ENCODE measurements at places on chromosomes 11 and 22.

GRCh38 chr11:2742611-2743426, 43.0 kb upstream of the KCNQ1OT1 start:
- H3K36me3 ChIP-seq = no peaks in the 10 kb centered on the region
- H3K27me3 ChIP-seq = no peaks in the 10 kb centered on the region

GRCh38 chr11:23540101-23540561, 679.9 kb upstream of the CCDC179 start:
- H3K4me1 ChIP-seq = peaks cover 3% of the 10 kb centered on the region
- H3K4me3 ChIP-seq = no peak overlapping the region
- no peaks in the 10 kb centered on the region for H3K36me3 ChIP-seq
- peak; percentile 12 for DNase-seq
- peaks cover 5% of the 10 kb centered on the region for H3K27me3 ChIP-seq
- no peak overlapping the region for H3K27ac ChIP-seq

DNA sequence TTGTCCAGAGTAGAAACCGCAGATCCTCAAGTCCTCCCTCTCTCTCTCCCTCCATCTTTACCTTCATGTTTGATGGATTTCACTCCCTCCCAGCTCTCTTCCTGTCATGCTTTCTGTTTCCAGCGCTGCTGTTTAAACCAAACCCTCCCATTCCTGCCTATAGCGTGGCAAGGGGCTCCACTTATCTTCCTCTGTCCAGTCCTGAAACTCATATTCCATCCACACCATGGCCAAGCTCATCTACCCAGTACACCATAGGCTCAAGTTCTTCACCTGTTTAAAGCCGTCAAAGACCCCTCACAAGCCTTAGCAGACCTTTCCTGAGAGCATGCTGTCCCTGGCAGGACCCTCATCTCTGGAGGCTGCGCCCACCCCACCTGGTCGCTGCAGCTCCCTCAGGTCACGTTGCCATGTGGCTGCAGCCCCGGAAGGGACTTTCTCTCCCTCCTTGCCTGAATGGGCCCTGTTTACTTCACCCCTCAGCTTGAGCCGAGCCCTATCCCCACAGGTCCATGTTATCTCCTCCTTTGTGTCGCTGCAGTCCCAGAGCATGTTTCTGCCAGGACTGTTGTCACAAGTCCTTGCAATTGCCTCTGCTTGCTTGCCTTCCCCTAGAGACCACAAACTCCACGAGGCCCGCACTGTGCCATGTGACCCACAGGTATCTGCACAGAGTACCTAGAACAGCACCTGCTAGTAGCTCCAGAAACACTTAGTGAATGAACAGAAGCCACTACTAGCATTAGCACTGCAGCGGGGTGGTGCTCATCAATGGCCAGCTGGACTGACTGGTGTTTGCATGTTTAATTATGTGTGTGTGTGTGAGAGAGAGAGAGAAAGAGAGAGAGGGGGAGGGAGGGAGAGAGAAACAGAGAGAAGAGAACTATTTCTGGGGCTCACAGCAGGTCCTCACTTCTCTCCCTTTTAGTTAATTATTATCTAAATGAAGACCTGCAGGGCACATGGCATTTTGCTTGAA, 149.4 kb upstream of the SNX19 start:
- no peaks in the 10 kb centered on the region for H3K36me3 ChIP-seq
- no peak overlapping the region for H3K27ac ChIP-seq
- no peak for DNase-seq
- peaks cover 13% of the 10 kb centered on the region for H3K4me1 ChIP-seq
- H3K4me3 ChIP-seq = no peak overlapping the region
- H3K27me3 ChIP-seq = no peaks in the 10 kb centered on the region

DNA sequence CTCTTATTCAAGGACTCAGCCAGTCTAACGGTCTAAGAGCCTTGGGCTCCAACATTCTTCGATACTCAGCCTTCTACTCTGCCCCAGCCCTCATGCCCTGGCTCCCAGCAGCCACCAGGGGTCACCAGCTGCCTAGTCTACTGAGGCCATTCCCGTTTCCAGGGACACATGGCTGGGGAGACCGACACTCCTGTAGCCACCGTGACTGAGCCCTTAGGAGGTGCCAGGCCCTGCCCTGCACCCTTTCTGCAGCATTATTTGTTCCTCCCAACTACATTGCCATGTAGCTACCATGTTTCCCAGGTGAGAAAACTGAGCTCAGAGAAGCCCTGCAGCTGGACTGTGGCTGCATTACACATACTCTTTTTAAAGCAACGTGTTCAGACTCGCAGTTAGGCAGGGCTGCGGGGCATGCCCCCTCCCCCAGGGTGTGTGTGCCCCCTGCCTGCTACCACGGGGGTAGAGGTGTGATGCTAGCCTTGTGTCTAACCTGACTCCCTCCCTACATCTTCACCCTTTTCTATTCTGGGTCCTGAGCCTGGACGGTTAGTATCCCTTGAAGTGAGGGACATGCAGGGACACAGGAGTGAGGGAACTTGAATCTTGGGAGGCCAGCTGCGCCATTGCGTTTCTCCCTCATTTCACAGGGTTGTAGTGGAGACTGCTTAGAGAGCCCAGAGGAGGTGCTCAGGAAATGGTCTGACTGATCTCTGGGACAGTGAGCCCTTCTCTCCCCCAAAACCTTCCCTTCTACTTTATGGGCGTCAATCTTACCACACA, 17.5 kb downstream of the ATG16L2 start:
- peak overlapping the region; percentile 83 for H3K27ac ChIP-seq
- peaks cover 3% of the 10 kb centered on the region for H3K27me3 ChIP-seq
- H3K4me1 ChIP-seq = peaks cover 9% of the 10 kb centered on the region
- peak overlapping the region; percentile 21 for H3K4me3 ChIP-seq

DNA sequence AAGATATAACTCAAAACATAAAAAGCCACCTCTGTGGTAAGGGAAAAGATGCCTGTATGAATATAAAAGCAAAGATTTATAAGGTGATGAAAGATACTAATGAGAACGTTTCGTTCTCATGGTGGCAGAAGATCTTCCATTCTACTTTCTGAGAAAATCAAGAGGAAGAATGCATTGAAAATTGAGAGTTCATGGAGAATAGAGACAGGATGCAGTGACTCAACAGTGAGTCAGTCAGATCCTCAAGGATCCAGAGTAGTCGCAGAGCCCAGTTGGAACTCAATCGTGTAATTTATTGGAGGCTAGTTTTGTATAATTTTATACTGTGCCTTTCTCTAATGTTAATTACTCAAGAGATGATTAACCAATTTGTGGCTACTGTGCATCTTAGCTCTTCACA, 73.3 kb downstream of the ENTHD1 start:
- no peak overlapping the region for H3K4me3 ChIP-seq
- H3K27me3 ChIP-seq = peaks cover 30% of the 10 kb centered on the region
- DNase-seq = no peak
- H3K4me1 ChIP-seq = no peaks in the 10 kb centered on the region
- no peaks in the 10 kb centered on the region for H3K36me3 ChIP-seq

DNA sequence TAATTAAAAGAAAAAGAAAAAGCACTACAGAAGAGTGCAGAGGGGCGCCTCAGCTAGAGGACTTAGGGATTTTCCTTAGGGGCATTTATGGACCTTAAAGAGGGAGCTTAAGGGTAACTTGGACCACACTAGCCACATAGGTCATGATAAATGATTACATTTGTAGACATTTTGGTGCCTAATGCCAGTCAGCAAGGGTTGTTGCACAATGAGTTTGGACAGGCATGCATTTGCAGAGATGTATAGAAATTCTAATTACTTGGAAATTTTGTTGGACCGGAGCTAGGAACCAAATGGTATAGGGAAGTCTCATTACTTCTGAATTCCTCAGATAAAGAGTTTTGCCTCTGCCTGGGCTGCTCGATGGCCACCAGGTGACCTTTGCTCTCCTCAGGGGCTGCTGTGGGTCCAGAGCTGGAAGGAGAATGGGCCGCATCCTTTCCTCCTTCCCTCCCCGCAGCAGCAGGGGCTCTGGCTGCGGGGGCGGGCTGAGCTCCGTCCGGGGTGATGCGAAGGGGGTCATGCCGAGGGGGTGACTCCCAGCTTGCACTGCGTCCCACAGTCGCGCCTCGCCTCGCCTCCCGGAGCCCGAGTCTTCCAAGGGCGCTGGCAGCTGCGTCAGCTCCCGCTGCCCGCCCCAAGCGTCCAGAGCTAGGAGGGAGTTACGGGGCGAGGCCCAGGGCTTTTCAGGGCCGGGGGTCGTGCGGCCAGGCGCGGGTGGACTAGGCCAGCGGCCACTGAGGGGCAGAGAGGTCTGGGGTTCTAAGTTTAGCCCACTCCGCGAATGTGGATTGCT, 20.3 kb upstream of the MALAT1 start:
- H3K36me3 ChIP-seq = no peaks in the 10 kb centered on the region
- H3K27me3 ChIP-seq = no peaks in the 10 kb centered on the region
- peaks cover 44% of the 10 kb centered on the region for H3K4me1 ChIP-seq
- DNase-seq = no peak
- H3K4me3 ChIP-seq = peak overlapping the region; percentile 81

GRCh38 chr11:94613120-94613519, 46.0 kb downstream of the PIWIL4 start:
- H3K36me3 ChIP-seq = peaks cover 24% of the 10 kb centered on the region
- no peaks in the 10 kb centered on the region for H3K27me3 ChIP-seq
- no peaks in the 10 kb centered on the region for H3K4me1 ChIP-seq
- no peak overlapping the region for H3K4me3 ChIP-seq
- no peak overlapping the region for H3K27ac ChIP-seq

DNA sequence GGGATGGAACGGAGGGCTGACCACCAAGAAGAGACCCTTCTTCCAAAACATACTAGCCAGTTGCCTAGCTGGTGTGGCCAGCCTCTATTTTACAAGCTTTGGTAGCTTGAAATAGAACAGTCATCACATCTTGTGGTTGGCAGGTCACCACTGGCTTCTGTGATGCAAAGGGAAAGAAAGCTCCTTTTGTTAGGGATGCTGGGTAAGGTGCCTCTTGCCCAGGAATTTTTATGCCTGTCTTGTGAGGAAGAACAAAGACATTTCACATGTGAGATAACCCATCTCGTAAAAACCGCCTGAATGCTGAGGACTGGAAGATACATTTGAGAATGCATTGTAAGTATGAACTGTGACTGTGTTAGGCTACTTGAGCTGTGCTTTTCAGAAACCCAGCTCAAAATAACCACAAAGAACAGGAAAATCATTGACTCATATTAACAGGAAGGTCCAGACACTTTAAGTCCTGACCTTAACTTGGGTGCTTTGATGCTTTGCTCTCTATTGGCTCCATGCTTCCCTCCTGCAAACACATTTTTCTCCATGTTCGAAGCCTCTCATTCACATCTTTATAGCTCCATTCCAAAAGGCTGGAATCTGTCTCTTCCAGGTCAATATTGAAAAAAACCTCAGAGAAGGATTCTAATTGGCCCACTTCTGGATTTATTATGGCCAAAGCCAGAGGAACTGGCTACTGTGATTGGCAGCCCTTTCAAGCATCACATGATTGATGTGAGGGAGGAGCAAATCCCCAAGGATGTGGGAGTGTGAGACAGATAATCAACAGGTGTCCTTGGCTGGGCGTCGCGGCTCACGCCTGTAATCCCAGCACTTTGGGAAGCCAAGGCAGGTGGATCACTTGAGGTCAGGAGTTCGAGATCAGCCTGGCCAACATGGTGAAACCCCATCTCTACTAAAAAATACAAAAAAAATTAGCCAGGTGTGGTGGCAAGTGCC, 53.9 kb downstream of the MICAL2 start:
- H3K36me3 ChIP-seq = no peaks in the 10 kb centered on the region
- no peaks in the 10 kb centered on the region for H3K27me3 ChIP-seq
- peaks cover 14% of the 10 kb centered on the region for H3K4me1 ChIP-seq
- H3K27ac ChIP-seq = no peak overlapping the region

DNA sequence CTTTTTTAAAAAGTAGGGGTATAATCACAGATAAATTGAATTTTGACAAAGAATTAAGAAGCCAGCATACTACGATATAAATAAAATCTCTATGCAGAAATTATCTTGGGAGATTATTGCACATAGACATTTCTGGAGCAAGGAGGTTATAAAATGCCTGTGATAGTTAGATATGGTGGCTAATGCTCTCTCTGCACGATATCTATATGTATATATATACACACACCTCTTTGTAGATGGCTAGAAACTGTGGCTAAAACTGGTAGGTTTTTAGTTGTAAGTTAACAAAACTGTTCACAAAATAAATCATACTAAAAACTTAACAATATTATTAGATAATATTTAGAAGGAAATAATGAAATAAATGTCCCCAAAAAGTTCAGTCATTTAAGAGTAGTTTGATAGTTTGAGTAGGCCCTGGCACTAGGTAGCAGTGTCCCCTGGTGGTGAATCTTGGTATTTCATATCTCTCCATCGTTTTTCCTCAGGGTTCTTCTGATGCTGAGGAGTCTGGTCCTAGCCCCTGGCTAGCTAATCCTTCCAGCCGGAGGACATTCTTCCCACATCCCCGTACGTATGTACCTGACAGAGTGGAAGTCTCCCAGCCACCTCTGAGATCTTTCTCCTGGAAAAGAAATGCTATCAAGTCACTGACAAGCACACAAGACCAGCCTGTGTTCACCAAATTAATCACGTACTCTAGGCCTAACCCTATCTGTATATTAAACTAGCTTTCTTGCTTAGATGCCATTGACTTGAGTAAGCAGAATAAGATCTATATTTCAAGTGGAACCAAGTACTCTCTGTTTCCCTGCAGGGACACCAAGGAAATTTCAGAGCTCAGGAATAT, 32.2 kb downstream of the ART5 start:
- H3K4me3 ChIP-seq = no peak overlapping the region
- no peaks in the 10 kb centered on the region for H3K4me1 ChIP-seq
- no peaks in the 10 kb centered on the region for H3K27me3 ChIP-seq
- DNase-seq = peak; percentile 59
- H3K36me3 ChIP-seq = no peaks in the 10 kb centered on the region
- no peak overlapping the region for H3K27ac ChIP-seq

DNA sequence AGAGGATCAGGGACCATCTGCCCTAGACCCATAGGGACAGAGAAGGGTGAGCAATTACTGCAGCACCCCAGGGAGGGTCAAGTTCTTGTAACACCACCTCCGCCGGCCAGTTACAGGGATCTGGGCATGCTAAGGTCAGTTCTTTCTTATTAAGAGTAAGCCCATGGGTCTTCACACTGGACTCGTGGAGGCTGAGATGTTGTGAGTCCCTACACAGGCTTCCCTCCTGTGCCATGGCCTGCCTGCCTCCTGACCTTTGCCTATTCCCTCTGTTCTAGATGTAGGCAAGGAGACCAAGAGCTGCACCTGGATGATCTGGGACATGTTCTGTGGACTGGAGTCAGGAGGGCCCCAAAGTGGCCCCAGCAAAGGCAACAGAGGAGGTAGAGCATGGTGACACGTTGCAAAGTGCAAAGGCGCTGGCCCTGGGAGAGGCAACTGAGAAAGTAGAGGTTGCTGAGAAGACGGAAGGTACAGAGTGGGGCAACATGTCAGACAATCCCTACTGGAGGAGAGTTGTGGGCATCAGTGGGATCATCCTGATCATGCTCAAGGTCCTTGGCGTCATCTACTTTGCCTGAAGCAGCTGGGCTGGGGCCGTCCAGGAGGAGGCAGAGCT, 16.3 kb upstream of the GNAZ start:
- peaks cover 4% of the 10 kb centered on the region for H3K4me1 ChIP-seq
- H3K27ac ChIP-seq = no peak overlapping the region
- peaks cover 5% of the 10 kb centered on the region for H3K36me3 ChIP-seq
- DNase-seq = no peak
- peaks cover 43% of the 10 kb centered on the region for H3K27me3 ChIP-seq

GRCh38 chr11:128324531-128325141, 262.7 kb downstream of the ETS1 start:
- H3K4me1 ChIP-seq = peaks cover 26% of the 10 kb centered on the region
- no peak for DNase-seq
- no peaks in the 10 kb centered on the region for H3K36me3 ChIP-seq
- no peaks in the 10 kb centered on the region for H3K27me3 ChIP-seq

All from neural crest cell (in vitro differentiated cells).